ENCODE measurements at places on chromosomes 5 and 9.

- no peak for DNase-seq
Measured at GRCh38 chr5:169020102-169020501, 280.8 kb downstream of the SLIT3 start.

DNA sequence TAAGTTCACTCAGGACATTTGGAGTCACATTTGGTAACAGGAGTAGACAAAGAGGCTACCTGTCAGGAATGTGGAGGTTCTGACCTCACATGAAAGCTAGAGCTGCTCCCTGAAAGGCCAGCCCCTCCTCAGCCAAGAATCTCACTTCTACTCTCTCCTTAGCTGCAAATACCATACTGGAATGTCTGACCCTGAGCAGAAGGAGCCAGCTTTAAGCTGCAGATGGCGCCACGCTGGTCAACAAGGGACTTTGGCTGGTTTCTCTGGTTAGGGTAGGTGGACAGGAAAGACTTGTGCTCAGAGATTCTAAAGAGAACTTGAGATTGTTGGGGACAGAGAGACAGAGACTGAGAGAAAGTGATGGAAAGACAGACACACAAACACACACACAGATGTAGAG lies 21.9 kb downstream of the ASTN2 start:
- no peak for DNase-seq

DNA sequence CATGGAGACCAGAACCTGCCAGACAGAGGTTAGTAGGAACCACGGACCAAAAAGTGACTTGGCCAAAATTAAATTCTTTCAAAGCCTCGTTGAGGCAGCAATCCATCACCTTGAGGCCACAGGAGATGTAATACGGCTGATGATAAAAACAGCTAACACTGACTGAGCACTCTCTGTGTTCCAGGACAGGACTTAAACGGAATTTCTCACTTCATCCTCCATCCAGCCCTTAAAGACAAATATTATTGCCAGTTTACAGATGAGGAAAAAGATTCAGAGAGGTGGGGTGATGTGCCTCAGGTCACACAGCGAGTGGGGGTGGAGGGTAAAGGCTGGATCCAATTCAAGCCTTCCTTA lies 25.1 kb downstream of the STK10 start:
- DNase-seq: no peak

DNA sequence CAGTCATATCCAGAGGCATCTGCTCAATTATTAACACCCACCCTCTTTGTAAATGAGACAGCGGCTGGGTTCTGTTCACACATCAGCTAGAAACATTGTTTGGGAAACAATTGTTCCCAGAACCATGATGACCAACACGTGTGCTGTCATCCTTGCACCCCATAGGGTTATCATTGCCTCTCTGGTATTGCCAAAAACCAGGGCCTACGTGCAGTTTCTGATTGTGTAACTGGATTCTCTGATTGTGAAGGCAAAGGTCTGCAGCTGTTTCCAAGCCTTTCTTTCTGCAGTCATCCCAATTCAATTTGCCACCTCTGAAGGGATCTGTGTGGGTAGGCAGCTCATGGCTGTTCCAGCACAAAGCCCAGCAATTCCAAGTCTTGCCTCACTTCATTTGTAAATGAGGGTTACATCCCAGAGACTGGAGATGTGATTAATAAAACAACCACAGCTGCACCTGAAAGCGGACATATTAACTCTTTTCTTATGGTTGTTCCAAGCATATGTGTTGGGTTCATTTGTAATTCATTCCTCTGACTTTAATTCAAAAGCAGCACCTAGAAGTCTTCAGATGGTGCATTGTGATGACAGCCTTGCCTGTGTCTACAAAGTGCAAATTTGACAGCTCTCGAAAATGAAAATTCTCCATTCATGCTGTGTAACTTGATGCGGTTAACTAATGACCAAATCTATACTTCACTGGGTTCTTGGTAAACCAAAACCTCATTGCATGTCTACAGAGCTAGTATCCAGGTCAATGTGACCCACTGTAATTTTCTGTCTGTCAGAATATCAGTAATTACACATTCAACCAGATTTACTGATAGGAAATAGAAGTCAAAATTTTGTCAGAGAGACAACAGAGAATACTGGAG lies 66.6 kb downstream of the YIPF5 start:
- no peak for DNase-seq

DNA sequence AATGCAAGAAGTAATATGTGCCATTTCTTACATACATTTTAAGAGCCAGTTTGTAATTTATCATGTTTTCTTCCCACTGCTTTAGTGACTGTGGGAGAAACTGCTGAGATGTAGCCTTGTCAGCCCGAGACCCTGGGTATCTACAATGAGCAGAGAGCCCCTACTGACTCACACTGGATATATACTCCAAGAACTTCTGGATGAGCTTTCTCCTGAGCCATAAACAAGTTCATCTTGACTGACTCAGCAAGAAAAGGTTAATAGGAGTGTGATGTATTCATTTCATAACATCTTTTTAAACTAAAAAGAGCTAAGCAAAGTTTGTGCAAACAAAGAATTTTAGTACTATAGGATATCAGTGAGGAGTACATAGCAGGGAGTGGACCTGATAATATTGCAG lies 182.5 kb downstream of the EDIL3 start:
- DNase-seq: no peak

DNA sequence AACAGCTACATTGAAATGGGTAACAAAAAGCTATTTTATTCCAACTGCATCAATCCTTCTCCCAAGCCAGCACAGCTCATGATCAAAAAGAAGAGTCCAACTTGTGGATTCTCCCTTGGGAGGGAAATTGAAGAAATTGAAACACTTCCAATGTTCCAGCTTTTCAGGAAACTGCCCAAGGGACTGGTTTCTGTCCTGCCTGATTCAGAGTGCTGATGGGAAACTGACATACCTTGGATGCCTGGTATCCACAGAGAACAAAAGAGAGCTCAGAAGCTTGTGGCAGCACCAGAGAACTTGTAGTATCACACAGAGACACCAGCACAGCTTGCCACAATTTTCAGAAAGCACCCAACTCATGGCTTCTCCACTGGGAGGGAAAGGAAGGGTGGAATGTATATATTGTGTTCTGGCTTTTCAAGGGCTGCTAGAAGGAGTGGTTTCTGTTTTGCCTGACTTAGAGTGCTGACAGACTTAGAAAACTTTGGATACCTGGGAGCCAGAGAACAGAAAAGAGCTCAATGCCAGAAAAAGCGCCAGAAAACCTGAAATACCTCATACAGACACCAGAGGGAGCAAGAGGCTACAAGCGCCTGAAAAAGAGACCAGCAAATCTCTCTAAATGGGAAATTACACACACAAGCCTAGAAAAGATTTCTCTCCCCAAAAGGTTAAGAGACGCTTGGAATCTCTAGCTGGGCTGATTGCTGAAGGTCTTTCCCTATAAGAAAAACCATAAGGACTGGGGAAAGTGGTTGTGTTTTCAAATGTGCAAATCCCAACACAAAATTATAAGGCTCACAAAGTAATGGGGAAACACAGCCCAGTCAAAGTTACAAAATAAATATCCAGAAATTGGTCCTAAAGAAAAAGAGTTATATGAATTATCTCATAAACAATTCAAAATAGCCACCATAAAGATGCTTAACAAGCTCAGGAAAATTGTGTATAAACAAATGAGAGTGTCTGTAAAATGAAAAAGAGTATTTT lies 178.8 kb downstream of the SPOCK1 start:
- no peak for DNase-seq

DNA sequence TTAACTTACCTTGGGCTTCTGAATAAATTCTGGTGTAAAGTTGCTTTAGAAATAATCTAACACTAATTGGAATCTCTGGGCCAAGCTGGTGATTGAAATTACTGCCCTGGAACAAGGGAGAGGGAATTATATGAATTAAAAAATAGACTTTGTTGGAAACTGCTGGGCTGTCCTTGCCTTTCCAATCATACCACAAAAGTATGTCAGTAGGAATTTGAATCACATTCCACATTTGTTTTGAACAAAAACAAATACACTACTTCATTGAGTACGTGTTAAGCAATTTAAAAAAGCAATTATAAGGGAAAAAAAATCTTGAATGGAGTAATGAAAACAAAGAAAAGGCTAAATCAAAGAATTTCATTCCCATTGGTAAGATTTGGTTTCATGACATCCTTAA lies 102.5 kb upstream of the SREK1 start:
- no peak for DNase-seq

DNA sequence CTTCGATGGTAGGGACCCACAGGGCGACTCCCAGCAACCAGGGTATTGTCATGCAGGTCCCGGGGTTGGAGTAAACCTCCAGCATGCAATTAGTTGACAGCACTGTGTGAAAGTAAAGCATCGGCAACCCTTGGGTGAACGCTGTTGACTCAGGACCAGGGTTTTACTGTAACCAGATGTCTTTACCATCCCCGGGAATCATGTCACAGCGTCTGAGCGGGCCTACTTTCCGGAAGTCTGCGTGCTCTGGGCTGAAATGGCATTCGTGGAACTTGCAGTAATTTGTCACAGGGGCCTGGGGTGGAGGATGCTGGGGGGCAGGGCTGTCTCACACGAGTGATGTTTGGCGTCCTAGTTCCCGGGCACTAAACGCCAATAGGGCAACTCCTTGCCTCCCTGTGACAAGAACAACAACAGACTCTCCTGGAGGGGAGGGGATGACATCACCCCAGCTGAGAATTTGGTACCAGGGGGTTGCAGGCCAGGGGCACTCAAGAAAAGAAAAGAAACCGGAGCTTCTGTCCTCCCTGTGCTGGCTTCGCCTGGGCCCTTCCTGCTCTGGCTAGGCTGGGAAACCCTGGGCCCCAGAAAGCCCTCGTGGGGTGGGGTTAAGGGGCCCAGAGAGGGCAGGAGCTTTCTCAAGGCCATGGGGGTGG lies 10.1 kb upstream of the UBAC1 start:
- DNase-seq: no peak

All from stimulated activated CD8-positive, alpha-beta memory T cell treated with anti-CD3 and anti-CD28 coated beads, Interleukin-15, amount 100 ng/mL, for 48 hours (primary cell).